ENCODE measurements at places on chromosomes 16 and 17.

DNA sequence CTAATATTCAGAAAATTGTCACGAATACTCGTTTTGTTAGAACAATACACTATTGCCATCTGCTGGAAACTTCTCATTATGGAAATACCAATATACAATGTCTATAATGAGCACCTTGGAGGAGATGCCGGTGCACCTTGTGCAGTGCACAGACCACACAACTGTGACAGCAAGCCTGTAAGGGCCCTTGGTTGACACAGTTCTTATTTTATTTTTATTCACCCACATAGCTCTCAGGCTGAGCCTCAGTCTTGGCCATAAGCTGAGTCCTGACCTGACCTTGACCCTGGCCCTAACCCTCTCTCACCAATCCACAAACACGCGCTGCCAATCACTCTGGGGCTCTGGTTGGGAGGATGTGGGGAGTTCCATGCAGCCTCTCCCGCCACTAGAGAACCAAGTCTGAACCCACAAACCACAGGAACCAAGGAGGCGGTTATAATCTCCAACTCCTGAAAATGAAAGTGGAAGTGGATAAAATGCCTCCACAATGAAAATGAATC is 7.6 kb downstream of the AIPL1 start:
- no peak for DNase-seq

GRCh38 chr17:63450551-63450950 is 4.4 kb upstream of the CYB561 start:
- DNase-seq: no peak

DNA sequence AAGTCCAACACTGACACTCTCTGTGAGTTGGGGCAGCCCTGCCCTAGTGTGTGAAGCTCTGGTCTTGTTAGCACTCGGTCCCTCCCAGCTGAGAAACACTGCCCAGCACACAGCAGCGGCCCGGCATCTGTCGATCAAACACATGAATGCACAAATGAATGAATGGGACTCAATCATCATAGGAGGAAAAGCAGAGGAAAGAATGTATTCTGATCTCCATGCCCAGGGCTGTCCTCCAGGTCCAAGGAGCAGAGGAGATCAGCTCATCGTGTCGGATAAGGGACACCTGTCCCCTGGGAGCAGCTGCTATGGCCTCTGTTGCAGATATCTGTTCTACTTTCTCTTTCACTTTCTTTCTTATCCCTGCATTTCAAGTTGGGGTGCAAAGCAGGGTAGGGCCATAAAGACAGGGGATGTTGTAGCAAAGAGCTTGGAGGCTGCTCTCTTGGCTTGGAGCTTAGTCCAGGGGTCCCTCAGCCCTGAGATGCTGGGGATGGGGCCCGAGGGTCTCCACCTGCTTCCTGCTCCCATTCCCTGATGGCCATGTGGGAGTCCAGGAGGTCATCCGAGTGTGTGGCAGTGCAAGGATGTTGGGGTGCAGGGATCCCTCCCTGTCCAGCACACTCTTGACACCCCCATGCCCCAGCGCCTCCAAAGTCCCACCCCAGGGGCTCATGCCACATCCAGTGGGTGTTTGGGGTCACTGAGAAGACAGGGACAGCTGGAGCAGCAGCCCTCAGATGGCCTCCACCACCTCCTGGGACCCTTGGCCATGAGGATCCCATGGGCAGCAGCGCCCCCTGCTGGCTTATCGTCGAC is 88.2 kb downstream of the IRF8 start:
- DNase-seq: no peak

- DNase-seq: no peak
These were observed 32.2 kb upstream of the CNEP1R1 start for GRCh38 chr16:49992825-49993224.

DNA sequence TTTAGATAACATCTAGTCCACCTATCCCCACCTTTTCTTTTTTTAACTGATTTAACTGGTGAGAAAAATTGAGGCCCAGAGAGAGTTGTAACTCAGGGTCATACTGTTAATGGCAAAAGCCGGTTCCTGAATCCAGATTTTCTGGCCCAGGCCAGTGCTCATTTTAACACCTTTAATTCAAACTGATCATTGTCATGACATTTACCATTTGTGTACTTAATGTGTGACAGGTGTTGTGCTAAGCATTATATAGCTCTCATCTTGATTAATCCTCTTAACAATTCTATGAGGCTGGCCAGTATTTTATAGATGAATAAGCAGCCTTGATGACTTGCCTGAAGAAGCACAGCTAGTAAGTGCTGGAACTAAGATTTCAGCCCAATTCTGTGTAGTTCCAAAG is 14.4 kb downstream of the RHOT1 start:
- DNase-seq: no peak

DNA sequence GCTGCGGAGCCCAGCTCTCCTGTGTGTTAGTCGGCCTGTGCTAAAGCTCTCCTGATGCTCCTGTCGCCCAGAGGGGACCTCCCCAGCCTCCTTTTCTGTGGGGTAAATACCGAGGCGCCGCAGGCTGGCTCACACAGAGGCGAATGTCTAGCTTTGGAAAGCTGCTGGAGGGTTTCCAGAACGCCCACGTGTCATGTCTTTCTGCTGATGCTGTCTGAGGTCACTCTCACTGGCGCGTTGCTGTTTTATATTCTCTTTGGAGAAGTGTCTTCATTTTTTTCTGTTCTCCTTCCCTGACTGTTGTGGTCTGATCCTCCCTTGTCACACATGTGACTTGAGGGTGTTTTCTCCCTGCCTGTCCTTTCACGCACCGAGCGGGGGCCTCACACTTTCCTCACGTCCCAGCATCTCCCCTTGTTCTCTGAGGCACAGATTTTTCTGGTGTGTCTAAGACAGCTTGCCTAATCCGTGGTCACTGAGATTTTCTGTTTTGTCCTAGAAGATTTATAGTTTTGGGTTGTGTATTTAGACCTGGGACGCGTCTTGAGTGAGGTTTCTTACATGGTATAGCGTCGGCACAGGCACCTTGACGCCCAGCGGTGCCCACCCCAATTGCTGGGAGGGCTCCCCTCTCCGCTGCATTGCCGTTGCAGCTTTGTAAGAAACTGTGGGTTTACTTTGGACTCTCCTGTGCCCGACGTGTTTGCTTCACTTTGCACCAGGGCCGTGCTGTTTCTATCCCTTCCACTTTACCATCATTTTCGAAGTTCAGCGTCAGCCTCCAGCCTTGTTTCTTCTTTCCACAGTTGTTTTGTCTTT is 92.1 kb upstream of the ZNF750 start:
- peak; percentile 69 for DNase-seq

DNA sequence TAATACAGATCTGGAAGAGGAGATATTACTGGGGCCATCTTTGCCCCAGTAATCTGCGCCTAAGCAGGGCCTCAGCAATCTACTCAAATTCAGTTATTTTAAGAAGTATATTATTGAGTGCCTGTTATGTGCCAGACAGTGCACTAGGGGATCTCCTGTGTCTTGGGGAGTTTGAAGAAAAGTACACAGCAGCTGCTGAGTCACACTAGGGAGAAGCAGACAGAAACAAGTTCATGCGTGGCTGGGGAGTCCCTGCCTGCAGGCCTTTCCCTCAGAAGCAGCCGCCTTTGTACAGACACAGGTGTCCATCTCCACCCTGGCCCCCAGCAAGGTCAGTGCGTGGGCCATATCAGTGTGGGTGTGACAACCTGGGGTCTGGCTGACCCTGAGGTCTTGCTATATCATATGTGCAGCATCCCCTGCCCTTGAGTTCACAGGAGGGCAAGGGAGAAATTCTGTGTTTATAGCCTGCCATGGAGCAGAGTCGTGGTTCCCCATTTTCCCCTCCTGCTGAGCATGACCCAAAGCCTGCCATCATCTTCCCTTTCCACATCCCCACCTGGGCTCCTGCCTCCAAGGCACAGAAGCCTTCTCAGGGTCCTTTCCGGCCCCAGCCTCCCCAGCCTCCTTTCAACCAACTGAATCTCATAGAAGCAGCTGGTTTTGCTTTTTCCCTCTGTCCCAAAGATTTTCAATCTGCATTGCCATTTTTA is 229.9 kb upstream of the SDK2 start:
- DNase-seq: no peak

DNA sequence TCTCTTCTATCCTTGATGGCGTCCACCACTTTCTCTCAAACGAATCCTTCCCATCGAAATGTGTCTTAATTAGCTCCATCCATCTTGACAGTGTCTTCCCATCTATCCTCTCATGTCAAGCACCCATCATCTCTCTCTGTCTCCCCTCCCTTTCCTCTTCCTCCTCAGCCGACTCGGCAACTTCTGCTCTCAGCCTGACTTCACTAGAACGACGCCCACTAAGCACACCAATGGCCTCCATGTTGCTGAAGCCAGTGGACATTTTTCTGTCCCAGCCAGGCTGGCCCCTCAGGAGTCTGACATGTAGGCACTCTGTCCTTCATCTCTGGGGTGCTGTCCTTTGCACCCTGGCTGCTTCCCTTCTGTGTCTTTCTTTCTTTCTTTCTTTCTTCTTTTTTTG is 2.5 kb upstream of the SPATA20 start:
- no peak for DNase-seq

GRCh38 chr17:57408071-57408811 is 151.9 kb downstream of the MSI2 start:
- no peak for DNase-seq

GRCh38 chr16:87702325-87702811 is 63.4 kb downstream of the KLHDC4 start:
- no peak for DNase-seq

- DNase-seq: no peak
These were observed 657.8 kb downstream of the MAF start for GRCh38 chr16:78942625-78943245.
